ENCODE measurements at places on chromosomes 3 and 15.

GRCh38 chr3:43729707-43730414, 39.1 kb downstream of the ABHD5 start:
- DNase-seq: no peak

DNA sequence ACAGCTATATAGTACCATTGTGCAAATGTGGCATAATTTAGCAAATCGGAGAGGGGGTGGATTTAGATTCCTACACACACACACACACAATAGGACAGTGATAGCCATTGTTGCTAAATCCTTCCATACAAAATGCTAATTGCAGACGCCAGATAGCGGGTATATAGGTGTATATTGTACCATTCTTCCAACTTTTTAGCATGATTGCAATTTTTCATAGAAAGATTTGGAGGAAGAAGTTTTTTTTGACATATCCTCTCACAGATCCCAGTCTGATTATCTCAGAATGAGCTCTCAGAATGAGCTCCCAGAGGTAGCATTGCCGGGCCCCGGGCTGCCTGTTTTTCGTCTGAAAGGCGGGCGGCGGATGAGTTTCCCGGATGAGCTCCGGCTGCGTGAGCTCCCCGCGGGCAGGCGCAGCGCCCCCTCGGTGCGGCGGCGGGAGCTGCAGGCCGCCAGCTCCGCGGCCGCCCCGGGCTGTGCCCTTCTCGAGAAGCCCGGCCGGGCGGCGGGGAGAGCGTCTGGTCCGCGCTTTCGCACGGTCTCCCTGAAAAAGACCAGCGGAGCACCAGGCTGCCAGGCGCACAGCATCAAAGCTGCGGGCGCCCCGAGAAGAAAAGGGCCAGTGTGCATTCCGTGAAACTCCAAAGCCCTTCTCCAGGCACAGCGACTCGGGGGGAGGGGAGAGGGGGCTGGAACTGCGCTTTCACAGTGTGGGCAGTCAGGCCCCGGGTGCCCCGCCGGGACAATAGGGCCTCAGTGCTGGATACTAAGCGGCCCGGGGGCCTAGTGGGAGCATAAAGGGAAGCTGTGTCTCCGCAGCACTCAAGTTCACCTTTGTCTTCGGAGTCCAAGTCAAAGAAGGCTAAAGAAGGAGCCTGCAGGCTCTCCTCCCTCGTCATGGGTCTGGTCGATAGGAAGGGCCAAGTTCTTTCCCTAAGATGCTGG, 12.0 kb upstream of the SHC4 start:
- DNase-seq: peak; percentile 88

GRCh38 chr3:16545413-16546185, 32.1 kb upstream of the RFTN1 start:
- DNase-seq: no peak

GRCh38 chr15:32952901-32953532, 235.2 kb downstream of the GREM1 start:
- peak; percentile 53 for DNase-seq

DNA sequence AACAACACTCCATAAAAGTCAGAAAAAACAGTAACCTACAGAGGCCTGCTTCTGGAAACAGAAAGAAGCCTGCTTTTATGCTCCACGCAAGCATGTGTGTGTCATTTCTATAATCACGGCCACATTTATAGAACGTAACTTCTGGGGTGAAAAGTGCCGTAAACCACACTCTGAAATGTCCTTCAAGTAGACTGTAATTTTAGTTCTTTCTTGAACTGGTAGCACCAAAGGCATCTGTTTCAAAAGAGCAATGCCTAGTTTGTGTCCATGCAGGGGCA, 19.5 kb upstream of the CMTM7 start:
- no peak for DNase-seq

- no peak for DNase-seq
Measured at GRCh38 chr15:27293607-27294006, 322.6 kb downstream of the GABRG3 start.
